Renal pelvis (tissue), 12 donors: ENCODE measurements at places on chromosomes 3 and 15. TPM values are rescaled to one million over a fixed set of nuclear protein-coding genes. Genes with fewer than 3 reads are reported as not detected.

Gene GNL3
- polyA plus RNA-seq: 92.6 TPM

Gene TM6SF1
- 2.6 TPM for polyA plus RNA-seq

GRCh38 chr3:100184948-100185570 is 70.8 kb upstream of the FILIP1L start:
- DNase-seq: no peak

GRCh38 chr3:133457025-133457424 is 57.2 kb downstream of the BFSP2 start:
- DNase-seq: no peak

DNA sequence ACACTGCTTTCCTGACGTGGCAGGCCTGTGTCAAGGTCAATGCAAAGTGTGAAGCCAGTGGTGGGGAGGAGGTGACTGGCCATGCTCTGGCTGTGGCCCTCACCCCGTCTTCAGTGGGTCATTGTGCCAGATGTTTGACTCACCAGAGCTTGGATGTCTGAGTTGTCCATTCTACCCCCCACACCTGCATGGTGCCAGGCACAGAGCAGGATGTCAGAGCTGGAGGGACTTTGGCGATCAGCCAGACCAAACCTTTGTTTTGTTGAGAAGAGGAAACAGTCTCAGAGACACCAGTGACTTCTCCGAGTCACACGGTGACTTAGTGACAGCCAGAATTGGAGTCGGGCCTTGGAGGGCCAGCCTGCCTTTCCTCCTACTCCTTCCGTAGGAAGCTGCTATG is 49.5 kb downstream of the SMAD6 start:
- no peak for DNase-seq

DNA sequence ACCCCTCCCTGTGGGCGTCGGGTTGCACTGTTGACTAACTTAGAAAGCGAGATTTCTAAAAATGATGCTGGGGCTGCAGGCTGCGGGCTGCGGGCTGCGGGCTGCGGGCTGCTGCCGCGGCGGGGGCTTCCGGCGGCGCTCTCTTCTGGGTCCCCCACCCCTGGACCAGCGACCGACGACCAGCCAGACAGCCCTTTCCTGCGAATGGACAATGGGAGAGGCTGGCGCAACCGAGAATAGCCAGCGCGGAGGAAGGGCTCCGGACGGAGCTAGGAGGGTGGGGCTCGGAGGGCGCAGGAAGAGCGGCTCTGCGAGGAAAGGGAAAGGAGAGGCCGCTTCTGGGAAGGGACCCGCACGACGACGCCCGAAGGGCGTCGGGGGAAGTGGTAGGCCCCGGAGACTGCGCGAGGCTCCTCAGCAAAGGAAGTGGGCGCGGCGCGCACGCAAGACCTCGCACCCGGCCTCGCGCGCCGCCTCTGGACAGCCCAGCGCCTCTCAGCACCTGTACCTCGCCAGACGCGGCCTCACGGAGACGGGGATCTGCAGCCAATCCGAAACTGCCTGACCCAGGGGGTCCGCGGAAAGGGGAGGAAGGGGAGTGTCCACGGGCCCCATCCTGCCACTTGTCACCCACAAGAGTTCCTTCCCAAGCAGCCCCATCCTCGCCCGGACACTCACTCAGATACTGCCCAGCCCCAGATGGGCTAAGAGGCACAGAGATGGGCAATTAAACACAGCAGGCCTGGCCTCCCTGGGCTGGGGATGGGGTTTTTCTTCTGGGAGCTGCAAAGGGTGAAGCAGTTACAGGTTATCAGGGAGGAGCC is 70.7 kb downstream of the SLC12A8 start:
- no peak for DNase-seq

DNA sequence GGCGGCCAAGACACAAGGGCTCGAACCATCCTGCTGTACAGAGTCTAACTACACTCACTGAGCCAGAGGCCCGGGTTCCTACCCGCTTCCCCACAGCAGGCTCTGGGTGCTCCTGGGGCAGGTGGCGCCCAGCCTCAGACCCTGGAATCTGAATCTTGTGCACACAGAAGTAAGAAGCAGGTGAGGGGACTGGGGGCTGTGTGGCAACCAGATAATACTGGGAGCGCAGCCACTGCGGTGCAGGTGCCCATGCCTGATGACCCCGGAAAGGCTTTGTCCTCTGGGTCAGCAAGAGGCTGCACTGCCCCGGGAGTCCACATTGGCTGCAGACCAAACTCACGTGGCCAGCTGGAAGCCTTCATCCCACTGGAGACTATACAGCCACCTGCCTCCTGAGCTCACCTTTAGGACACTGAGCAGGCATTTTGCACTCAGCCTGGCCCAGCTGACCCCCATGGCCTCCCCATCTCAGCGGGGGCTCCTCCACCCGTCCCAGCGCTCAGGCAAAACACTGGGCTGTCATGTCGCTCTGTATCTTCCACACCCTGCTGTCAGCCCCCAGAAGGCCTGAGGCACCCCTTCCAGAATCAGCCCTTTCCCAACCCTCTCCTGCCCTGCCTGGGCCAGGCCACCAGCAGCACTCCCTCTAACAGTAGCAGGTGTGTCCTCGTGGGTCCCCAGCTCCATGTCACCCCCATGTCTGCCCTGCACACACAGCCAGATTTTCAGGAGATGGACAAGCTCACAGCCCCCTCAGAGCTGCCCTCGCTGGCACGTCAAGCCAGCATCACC is 101.0 kb upstream of the IQSEC1 start:
- no peak for DNase-seq
